ENCODE measurements at places on chromosomes 12 and 14.
A peak's percentile ranks its signal among the peaks of the same experiment; 100 is the strongest.

DNA sequence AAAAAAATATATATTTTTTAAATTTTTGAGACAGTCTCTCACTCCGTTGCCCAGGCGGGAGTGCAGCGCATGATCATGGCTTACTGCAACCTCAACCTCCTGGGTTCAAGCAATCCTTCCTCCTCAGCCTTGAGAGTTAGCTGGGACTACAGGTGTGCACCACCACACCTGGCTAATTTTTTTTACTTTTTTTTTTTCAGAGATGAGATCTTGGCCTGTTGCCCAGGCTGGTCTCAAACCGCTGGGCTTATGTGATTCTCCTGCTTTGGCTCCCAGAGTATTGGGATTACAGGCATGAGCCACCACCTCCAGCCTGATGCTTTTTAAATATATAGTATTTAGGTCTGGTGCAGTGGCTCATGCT is 24.5 kb downstream of the MDM2 start:
- no peak for DNase-seq

- no peak for DNase-seq
Measured at GRCh38 chr12:68762691-68763090, 16.7 kb downstream of the SLC35E3 start.

DNA sequence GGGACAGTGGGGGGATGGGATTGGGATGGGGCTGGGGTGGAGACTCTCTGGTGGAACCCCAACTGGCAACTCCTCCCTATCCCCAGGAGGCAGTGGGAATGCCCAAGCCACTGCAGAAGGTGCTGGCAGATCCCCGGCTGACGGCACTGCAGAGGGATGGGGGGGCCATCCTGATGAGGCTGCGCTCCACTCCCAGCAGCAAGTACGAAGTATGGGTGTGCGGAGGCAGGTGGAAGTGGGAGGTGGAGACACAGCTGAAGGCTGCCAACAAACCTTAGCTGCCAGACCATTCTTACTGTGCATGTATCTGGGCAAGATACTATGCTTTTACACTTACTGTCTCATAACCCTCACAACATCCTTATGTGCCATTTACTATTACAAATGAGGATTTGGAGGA is 8.2 kb downstream of the ARHGEF40 start:
- DNase-seq = no peak

GRCh38 chr12:131040491-131040890 is 86.8 kb downstream of the ADGRD1 start:
- no peak for DNase-seq

- no peak for DNase-seq
Measured at GRCh38 chr14:90273532-90273931, 17.2 kb downstream of the PSMC1 start.

DNA sequence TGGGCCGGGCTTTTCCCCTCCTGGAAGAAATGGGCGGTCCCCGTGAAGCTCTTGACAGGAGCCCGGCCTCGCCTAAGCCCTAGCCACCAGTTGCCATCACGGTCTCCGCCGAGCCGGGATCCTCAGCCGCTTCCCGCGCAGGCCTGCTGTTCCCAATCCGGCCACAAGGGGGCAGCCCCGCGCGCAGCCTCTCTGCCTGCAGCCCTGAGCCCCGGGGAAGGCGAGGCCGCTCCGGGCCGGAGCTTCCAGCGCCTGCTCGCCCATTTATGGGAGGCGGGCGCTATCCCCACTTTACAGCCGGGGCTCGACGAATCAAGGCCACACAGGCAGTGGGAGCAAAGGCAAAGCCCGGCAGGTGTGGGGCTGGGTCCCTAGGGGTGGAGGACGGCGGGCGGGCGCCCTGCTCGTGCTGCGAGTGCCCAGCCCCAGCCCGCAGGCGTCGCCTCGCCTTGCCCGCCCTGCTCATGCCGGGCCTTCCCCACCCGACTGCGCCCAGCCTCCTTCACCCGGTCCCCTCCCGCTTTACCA is 61.5 kb downstream of the LGMN start:
- DNase-seq = no peak

GRCh38 chr14:65336191-65336591 is 76.3 kb upstream of the FUT8 start:
- DNase-seq = no peak

DNA sequence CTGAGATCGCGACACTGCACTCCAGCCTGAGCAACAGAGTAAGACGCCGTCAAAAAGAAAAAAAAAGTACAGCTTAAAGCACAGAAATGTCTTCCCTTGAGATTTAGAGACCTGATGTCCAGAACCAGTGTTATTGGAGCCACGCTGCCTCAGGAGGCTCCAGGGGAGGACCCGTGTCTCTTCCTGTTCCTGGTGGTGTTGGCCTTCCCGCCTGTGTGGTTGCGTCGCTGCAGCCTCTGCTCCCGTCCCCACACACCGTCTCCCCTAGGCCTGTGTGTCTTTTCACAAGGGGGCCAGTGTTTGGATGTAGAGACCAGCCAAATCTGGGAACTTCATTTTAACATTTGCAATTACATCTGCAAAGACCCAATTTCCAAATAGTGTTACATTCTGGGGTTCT is 8.6 kb upstream of the FBRSL1 start:
- no peak for DNase-seq

DNA sequence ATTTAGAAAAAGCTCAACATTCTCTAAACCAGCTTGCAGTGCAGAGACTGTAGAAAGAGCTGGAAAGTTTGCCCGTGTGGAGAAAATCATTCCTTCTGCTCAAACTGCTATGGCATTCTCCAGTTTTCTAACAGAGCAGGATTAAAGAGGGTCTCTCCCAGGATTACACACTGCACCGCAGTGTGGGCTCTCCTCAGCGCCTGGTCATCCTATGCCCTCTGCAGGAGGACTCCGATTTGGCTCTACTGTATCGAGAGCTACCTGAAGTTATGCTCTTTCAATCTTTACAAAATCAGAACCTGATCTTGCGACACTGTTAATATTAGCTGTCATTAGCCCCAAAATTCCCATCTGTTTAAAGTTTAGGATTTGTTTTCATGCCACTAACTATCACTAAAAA is 33.0 kb downstream of the BHLHE41 start:
- DNase-seq = no peak

GRCh38 chr12:79763766-79764452 is 73.1 kb upstream of the PAWR start:
- no peak for DNase-seq

- no peak for DNase-seq
Measured at GRCh38 chr12:77630344-77630743, 200.3 kb upstream of the NAV3 start.

- no peak for DNase-seq
Measured at GRCh38 chr12:38120438-38120837, 196.1 kb upstream of the ALG10B start.

DNA sequence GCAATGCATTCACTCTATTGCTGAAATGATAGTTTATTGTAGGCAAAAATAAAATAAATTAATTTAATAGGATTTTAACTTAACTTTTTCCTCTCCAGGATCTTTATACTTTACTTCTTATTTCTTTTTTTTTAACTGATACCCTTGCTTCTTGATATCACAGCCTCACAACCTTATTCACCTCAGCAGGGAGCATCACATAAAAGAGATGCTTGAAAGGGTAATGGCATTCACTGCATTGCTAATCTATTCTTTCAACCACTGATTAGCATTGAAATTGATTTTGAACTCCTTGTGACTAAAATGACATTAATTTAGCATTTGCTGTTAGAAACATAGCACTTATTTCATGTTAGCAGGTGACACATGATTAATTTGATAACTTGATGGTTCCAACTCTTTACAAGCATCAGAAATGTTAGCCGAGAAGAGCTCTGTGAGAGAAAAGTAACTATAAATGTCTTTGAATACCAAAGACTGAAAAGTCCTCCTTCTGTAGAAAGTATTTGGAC is 689.5 kb upstream of the MGAT4C start:
- no peak for DNase-seq

- DNase-seq = no peak
Measured at GRCh38 chr12:8827551-8828256, 5.3 kb downstream of the A2ML1 start.

- DNase-seq = no peak
Measured at GRCh38 chr12:93876360-93876759, 199.2 kb downstream of the CRADD start.

DNA sequence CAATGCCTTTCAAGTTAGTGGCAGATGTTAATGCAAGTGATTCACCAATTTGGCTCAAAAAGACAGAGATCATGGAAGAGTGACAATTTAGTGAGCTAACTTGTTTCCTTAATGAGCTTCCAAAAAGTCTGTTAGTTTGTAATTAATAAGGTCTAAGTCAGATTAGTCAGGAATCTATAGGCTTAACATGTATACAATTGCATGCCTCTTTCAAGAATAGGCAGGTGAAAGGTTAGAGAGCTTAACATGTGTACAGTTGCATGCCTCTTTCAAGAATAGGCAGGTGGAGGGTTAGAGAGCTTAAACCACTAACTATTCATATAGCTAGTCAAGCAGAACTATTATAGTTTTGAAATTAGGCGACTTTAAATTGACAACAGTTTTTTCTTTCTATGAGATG is 663.8 kb downstream of the C12orf50 start:
- DNase-seq = no peak

GRCh38 chr14:59482541-59483331 is 1.5 kb downstream of the L3HYPDH start:
- DNase-seq = no peak

- DNase-seq = no peak
Measured at GRCh38 chr14:66638689-66639088, 130.7 kb downstream of the GPHN start.

DNA sequence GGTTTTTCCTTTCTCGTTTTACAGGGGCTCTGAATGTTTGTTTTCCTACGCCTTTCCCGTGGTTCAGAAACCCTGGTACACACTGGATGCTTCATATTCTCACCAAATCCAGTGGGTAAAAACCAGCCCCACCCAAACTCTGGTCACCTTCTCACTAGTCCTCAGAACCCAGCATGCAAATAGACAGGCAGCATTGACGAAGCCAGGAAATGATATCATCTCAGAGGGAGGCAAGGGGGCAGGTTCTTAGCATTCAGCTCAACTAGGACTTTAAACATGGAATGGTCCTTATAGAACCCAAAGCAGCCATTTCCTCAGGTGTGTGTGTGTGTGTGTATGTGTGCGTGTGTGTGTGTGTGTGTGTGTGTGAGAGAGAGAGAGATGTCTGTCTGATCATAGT is 142.0 kb downstream of the KCNK10 start:
- no peak for DNase-seq

DNA sequence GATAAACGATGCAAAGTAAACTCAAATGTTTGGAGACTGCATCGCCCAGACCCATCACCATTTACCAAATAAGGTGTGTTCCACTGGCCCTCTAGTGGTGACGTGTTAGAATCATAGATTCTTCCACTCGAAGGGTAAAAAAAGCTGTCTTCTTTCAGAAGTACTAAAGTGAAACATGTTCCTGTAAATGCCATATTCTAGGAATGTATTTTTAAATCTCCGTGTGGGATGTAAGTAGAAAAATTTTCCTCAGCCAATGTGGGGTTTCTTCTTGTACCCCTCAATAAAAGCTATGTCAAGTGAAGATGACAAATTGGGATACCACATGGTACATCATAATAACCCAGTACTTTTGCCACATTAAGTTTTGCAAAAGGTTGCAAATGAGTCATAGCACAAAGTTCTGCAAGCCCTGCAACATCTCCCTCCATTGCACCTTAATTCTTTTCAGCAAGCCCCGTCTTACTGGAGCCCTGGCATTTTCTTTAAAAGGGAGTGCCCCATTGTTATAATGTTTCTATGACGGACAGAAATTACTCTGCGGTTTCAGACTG is 100.8 kb downstream of the CCER1 start:
- DNase-seq = peak; percentile 49

DNA sequence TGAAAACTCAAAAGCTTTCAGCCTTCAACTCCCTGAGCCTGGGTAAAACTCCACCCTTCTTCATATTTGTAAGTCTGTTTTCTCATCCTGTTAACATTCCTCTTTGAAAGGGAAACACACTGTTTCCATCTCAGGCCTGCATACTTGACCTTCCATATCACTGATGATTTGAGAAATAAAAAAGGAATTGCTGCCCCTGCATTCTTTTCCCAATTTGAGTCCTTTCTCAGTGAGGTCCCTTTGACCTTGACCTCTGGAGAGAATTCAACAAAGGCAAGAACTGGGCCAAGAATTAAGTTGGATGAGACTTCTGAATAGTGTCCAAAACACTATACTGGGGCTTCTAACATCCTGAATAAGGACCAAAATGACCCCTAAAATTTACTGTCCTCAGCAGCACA is 108.0 kb downstream of the AEBP2 start:
- DNase-seq = no peak

DNA sequence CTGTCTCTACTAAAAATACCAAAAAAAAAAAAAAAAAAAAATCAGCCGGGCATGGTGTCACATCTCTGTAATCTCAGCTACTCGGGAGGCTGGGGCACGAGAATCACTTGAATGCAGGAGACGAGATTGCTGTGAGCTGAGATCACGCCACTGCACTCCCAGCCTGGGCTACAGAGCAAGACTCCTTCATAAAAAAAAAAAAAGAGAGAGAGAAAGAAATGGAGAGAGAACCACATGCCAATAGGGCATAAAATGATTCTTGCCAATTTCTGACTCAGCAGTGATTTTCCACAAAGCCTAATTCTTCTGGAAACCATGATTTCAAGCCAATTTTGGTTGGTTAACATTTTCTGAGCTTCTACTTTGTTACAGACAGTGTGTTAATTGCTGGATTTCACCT is 250.4 kb upstream of the SEL1L start:
- no peak for DNase-seq

- peak; percentile 57 for DNase-seq
Measured at GRCh38 chr12:27779920-27780611, at the start of the genes KLHL42 and MANSC4. Gene KLHL42 (plus strand): TSS chr12:27780233. CDS start chr12:27780331, 98 bp downstream. Gene MANSC4 (minus strand): TSS chr12:27780236. CDS start chr12:27771276, 8,960 bp downstream.

- DNase-seq = no peak
Measured at GRCh38 chr12:97616946-97617345, 154.3 kb downstream of the RMST start.

DNA sequence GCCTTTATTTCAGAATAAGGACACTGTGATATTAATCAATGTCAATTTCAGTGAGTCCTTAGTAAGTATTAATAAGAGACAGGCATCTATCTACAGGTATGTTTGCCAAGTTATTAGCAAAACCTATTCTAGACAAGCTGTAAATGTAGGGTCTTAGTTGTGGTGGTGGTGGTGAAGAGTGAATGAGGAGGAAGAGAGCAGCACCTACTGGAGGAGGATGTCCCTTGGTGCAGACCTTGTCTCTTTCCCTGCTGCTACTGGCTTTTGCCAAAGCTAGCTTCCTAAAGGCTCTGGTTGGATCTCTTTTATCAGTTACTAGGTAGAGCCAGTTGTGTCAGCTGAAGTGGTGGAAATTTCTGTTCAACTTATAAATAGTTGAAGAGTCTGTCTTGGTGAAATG is 304.8 kb upstream of the ATP2B1 start:
- no peak for DNase-seq

GRCh38 chr14:23378612-23379220 is 1.9 kb downstream of the CMTM5 start:
- DNase-seq = no peak

GRCh38 chr12:103166949-103167348 is 209.5 kb downstream of the ASCL1 start:
- no peak for DNase-seq

All from inflammatory macrophage treated with lipopolysaccharide for 1 hour (primary cell).